ENCODE measurements at places on chromosomes 3 and 15.

- DNase-seq = no peak
Observed at GRCh38 chr15:39115379-39116057, 465.4 kb upstream of the THBS1 start.

DNA sequence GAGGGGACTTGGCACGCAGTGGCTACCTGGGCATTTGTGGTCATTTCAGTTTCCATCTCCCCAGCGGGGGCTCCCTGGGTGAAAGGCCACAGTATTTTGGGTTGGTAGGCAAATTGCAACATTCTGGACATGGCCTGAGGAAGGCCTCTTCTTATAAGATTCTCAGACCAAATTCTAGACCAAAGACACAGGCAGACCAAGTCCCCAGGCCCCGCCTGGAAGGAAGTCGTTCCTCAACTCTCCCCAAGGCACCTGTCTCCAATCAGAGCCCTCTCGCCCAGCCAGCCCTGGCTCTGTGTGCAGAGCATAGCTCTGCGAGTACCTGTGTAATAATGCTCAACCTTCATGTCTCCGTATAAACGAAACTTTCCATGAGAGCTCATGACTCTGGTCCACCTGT, 53.1 kb downstream of the GRIP2 start:
- DNase-seq = no peak

DNA sequence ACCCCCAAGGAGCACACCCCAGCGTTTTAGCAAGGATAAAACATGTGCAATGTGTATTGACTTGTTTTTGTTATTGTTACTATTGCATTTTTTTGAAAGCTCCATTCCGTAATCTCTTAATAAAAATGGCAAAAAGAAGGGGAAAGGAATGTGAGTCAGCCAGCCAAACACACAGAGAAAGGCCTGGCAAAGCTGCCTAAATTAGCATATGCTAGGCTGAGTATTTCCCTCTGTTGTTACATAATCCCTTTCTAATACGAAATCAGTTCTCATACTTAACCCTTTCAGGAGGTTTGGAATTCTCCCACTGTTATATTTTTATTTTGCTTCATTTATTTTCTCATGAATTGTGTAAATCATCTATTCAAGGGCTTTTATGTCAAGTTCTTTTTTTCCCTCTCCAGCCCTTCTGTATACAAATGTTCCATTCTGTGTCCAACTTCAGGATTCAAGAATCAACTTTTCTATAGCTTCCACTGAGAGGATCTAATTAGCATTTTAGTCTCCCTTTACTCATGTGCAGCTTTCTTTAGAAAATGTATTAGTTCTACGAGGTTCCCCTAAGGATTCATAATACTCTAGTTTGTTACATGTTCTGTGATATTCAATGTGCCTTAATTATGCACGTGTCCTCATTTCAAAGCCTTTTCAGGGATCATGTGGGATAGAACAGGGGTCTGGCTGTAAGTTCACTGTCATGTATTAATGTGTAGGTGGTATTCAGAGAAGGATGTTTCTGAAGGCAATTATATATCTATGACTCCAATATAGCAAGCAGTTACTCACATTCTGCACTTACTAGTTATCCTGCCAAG, 9.2 kb downstream of the CADM2 start:
- DNase-seq = no peak

DNA sequence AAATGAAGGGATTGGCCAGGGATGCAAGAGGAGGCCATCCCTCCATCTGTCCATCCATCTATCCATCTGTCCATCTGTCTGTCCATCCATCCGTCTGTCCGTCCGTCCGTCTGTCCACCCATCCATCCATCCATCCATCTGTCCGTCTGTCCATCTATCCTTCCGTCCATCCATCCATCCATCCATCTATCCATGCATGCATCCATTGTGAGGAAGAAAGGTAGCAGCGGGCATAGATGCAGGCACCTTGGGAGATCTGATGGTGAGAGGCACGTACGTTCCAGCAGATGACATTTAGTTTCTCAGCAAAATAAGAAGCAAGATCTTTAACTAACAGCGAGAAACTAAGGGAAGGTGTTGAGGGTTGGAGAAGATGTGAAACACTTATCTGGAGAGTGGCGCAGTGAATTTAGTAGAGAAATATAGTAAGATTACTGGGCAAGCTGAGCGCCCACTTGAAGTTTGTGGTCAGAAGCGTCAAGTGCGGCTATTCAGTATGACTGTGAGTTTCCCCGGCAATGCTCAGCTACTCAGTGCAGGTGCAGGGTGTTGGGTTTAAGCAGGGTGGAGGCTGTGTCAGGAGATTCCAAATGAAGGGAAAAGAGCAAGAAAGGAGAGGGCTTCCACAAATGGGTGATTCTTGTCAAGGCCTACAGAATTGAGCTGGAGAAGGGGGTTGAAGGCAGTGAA, 22.4 kb upstream of the SRP14 start:
- no peak for DNase-seq

DNA sequence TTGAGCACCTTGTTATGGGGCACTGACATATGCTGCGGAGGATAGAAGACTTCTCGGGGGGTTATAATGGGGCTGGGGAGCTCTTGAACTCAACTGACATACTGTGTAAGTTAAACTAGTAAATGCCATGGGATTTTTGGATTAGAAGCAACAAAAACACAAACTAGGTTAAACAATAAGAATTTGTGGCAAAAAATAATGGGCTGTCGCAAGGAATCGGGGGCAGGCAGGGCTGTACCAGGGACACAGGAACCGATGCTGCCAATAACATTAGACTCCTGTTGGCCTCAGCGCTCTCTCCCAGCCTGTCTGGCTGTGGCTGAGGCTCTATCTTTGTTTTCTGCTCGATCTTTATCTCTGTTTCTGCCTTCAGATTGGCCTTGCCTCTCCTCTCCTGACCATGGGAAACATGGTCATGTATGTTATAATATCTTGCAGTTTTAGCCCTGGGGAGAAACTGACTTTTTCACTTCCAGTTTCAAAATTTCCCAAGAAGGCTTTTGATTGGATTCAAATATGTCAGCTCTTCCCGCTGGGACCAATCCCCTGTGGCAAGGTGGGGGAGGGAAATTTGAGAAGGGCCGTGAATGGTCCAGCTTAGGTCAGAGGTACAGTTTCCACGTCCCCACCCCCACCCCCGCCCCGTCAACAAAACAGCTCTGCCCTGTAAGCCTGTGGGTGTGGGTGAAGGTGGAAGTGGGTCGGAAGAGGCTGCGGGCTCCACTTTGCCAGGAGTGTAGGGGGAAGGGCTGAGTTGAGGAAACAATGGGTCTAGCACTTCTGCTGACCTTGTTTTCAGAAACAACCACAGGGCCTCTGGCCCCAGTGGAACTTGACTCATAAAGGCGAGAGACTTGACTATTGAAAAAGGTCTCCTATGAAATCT, 161.1 kb upstream of the TBL1XR1 start:
- peak; percentile 22 for DNase-seq

- DNase-seq = no peak
Observed at GRCh38 chr3:28036599-28037575, 204.5 kb upstream of the CMC1 start.

DNA sequence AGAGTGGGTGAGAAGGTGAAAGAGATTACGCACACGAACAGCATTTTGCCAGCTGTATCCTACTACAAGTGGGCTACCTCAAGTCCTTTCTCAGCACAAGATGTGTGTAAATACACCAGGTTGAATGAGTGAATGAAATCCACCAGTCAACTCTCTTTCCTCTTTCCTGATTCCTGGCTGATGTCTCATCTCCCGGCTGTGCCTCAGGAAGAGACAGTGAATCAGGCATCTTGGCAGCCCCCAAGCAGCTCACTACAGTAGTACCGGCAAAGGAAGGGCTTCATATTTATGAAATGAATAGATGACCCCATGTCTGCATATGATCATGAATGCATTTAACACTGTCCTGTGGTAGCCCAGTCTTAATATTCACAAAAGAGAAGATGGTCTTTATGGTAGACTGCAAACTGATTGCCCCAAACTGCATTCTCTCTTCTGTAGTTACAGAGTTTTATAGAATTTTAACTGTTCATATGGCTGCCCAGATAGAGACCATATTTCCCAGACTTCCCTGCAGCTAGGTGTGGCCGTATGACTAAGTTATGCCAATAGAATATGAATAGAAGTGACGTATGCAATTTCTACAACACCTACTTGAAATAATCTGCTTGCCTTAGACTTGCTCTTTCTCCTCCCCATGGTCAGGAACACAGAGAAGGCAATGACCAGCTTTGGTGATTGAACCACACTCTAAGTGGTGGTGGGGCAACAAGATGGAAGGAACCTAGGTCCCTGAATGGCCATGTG, 22.7 kb downstream of the MGLL start:
- DNase-seq = no peak

DNA sequence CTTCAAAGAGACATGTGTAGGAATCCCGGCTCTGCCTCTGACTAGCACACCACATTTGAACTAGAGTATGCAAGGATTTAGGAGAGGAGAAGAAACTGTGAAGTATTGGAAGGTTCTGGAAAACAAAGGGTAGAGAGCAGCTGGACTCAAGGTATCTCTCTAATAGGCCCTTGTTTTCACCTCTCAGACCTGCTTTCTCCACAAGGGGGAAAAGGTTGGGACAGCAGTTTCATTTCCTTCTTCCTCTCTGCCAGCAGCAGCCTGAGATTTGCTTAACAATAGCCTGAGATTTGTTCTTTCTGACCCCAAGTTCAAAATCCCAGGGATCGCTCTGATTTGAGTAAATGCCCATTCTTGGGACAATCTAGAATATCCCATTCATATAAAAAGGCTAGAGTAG, 430.6 kb upstream of the MCTP2 start:
- DNase-seq = no peak

DNA sequence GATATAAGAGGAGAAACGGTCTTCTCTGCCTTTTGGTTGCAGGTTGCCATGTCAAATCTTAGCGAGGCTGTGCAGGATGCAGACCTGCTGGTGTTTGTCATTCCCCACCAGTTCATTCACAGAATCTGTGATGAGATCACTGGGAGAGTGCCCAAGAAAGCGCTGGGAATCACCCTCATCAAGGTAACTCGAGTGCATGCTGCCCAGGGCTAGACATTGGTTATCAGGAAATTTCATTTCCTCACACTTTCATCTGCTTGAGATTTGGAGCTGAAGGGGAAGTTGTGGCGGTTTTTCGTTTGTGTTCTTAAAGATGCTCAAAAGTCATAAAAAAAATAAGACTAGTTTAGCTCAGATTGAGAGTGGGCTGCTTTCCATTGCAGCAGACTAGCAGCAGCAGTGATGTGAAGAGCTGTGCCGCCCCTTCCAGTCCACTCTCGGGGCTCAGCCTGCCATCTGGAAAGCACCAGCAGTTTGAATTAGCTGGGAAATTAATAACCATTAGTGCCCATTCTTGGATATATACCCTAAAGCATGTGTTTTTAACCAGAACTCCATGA, 32.2 kb downstream of the GPD1L start:
- DNase-seq = no peak

DNA sequence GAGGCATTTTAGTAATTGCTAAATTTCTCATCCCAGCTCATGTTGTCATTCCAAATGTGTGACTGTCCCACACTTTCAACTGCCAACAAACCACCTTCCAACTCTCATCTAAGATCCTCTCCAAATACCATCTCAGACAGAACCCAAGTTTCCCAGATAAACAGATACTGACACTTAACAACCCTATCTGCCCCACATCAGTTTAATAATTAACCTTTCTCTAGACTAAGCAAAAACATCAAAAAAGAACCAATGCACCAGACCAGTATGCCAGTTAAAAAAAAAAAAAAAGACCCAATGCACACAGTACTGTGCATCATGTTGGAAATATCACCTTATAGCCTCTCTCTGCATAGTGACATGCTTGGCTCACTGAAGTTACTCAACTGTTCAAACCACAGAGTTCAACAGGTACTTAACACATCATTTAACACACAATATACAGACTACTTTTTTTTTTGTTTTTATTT, 5.5 kb downstream of the SFMBT1 start:
- no peak for DNase-seq

DNA sequence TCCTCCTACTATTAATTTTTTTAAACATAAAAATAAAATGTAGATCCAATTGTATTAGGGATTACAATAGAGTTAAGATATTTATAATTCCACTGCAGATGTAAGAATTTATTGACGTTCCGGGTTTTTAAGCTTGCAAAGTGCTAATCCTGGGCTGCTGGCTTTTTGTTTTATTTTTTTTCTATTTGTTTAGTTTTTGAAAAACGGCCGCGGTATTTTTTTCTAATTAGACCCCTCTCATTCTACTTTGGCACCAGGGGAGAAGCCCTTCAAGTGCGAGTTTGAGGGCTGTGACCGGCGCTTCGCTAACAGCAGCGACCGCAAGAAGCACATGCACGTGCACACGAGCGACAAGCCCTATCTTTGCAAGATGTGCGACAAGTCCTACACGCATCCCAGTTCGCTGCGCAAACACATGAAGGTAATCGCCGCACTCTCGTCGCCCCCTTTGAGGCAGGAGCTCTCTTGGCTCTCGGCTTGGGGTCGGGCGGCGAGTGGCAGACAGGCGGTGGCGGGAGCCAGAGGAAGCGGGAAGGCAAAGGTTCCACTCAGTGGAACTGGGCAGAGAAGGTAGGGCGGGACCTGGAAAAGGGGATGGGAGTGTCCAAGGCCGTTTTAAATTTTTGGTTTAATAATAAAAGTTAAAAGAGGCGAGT, 3.2 kb downstream of the ZIC1 start:
- no peak for DNase-seq

DNA sequence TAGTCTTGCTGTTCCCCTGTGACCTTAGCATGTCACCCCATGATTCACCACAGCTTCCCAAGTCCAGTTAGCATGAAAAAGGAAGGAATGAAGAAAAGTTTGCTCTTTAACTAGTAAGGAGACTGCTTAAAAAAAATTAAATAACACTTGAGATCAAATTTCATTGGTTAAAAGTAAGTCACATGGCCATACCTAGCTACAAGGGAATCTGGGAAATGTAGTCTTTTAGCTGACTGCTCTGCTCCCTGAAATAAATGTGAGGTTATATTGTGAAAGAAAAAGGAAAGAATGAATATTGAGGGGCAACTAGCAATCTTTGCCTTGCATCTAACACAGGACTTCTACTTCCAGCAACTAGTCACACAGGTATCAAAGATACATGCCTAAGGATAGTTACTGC, 84.7 kb upstream of the LRRN1 start:
- no peak for DNase-seq

DNA sequence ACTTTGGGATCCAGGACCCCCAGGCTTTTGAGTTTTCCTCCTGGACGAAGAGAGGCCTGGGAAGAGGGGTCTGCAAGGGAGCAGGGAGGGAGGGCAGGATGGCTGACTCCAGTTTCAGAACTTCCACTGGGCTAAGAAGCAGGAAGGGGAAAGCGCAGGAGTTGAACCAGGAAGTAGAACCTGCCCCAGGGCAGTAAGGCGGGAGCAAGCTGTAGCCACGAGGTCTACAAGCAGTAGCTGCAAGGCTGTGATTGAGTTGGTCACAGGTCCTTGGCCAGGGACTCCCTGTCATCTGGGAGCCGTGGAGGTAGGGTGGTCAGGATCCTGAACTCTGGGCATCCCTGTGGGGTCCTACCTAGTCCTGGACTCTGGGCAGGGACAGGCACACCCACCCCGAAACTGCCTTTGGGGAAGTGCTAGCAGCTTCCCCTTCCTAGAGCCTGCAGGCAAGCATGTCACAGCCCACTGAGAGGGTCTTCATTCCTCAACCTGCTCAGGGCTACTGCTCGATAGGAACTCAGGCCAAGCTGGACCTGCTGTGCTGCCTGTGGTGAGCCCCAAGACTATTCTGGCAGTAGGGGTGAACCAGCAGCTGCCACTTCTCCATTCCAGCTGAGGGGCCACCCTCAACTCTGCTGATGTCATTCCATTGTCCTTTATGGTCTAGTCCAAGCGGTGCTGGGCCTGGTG, 5.8 kb upstream of the GNAI2 start:
- DNase-seq = no peak
